ENCODE measurements at places on chromosomes 5 and 9.
A peak's percentile ranks its signal among the peaks of the same experiment; 100 is the strongest.

GRCh38 chr9:389159-389558 is 174.5 kb downstream of the DOCK8 start:
- no peak for DNase-seq

DNA sequence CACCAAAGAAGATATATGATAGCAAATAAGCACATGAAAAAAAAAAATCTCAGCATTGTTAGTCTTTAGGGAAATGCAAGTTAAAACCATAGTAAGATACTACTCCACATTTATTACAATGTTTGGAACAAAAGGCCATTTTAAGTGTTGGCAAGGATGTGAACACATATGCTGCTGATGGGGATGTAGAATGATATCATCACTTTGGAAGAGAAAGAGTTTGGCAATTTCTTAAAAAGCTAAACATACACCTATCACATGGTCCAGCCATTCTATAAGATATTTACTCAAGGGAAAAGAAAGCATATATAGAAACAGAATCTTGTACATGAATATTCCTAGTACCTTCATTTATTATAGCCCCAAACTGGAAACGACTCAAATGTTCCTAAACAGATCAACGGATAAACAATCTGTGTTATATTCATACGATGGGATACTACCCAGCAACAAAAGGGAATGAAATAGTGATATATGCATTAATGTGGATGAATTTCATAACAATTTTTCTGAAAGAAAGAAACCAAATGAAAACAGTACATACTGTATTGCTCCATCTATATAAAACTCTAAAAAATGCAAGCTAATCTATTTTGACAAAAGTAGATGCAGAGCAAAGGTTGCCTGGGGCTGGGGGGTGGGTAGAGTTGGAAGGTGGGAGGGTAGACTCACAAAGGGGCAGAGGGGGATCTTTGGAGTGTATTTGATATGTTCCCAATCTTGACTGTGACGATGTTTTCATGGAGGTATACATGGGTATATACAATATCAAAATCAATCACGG is 45.7 kb upstream of the SMAD5 start:
- DNase-seq: no peak

DNA sequence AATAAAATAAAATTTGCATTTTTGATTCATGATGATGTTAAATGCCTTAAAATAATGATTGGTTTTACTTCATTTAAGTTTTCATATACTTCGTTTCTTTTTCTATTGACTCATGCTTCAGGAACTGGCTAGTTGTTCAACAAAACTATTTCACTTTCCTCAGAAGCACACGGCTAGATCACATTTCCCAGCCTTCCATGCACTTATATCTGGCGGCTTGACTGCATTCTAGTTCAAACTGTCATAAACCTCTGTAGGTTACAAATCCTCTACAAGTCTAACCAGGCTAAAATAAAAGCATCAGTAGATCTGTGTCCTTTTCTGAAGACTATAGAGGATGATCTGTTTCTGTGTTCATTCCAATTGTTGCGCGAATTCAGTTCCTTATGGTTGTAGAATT is 46.3 kb upstream of the CNTLN start:
- no peak for DNase-seq

DNA sequence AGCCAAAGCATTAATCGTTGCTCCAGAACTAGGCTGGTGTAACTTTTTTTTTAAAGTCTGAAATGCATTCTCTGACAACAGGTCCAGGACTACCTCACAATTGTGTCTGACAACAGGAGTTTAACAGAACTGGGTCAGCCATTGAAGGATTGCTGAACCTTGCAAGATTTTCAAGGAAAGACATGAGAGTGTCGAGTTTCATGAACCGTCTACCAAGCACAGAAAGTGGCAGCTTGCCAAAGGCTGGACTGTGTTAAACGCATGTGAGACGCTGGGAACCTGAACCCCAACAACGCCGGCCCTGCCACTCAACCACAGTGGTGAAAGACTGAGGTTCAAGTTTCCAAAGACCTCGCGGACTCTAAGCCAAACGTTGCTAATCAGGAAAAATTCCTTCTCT is 79.1 kb downstream of the LHFPL2 start:
- DNase-seq: no peak

DNA sequence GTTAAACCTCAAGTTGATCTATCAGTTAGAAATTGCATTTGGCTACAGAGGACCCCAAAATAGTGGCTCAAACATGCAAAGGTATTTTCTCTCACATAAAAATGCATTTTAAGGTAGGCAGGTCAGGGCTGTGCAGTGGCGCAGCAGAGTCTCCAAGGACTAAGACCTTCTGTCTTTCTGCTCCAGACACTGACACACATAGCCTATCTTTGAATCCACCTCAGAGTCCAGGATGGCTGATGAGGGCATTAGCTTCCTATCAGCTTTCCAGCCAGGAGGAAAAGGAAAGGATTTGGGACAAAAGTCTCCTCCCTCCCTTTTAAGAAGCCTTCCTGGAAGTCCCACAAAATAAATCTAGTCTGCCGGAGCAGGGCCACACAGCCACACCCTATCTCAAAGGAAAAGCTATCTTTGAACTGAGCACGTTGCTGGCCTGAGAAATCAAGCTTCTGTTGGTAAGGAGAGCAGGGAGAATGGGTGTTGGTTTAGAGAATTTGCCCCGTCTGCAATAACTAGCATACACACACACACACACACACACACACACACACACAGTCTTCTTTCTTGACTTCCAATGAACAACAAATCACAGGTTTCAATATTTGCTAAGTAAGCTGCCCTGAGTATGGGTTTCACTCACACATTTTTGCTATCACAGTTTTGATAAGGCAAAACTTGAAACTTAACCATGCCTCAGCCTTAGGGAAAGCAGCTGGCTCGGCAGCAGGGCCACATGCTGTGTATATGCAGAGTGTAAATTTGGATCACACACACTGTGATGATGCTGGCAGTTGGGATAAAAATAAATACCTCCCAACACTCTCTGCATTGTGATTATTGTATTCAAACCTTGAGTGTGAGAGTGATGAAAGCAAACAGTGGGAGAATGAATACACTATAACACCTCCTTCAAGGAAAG is 116.6 kb upstream of the MAP3K1 start:
- DNase-seq: no peak

- DNase-seq: peak; percentile 87
These were observed 172.2 kb downstream of the CCDC192 start for GRCh38 chr5:127875235-127876021.

DNA sequence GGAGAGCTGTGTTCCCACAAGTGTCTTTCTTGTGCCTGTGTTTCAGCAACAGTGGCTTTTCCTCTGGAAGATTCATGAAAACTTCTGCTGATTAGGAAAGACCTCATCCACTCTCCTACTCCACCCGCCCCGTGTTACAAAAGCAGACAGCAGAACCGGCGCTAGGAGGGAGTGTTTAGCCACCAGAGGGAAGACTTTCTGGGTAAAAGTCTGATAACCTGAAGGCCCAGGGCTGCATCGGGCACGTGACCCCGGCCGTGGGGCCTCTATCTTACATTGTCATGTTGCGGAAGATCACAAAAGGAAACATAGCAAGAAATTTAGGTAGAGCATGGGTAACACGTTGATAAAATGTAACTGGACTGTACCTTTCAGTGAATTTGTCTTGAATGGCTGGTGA is 32.0 kb upstream of the DMRT2 start:
- DNase-seq: peak; percentile 57

GRCh38 chr5:92807085-92807484 is 773.9 kb downstream of the NR2F1-AS1 start:
- no peak for DNase-seq

DNA sequence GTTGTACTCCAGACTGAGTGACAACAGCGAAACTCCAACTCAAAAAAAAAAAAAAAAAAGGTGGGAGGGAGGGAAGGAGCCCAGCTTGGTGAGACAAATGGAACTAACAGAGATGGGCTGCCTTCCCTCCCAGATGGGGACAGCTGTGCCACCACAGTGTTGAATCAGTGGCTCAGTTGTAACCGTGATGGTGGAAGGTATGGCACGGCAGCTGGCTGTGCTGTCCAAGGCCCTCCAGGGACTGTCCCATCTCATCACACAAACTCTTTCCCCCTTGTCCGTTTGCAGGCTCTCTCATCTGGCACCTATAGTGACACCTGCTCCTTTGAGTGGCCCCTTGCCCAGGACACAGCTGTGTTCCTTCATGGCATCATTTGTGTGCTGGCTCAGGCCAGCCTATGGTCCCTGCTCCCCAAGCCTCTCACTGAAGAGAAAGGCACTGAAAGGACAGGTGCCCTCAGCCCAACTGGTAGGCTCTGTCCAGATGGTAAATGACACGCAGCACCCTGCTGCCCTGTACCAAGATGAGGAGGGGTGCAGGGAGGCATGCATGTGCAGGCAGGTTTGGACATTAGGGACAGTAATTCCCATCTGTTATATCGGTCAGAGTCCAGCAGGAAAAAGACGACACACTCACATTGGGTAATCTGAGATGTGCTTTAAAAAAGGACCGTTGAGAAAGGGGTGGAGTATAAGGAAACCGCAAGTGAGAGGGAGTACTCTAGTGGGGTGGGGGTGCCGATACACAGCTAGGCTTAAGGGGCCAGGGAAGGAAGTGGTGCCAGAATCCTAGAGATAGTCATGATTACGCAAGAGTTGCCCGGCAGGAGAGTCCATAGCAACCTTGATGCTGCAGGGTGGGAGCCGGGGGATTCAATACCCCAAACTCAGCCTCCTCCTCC is 4.3 kb downstream of the SMIM33 start:
- no peak for DNase-seq

- DNase-seq: peak; percentile 65
These were observed 1.1 kb downstream of the PPIC start for GRCh38 chr5:123035360-123035917.

GRCh38 chr9:27373851-27374250 is 76.9 kb upstream of the EQTN start:
- DNase-seq: no peak

GRCh38 chr5:179603308-179603707 is 20.2 kb downstream of the HNRNPH1 start:
- no peak for DNase-seq

GRCh38 chr5:132377738-132378137 is 8.2 kb downstream of the SLC22A5 start:
- DNase-seq: no peak

DNA sequence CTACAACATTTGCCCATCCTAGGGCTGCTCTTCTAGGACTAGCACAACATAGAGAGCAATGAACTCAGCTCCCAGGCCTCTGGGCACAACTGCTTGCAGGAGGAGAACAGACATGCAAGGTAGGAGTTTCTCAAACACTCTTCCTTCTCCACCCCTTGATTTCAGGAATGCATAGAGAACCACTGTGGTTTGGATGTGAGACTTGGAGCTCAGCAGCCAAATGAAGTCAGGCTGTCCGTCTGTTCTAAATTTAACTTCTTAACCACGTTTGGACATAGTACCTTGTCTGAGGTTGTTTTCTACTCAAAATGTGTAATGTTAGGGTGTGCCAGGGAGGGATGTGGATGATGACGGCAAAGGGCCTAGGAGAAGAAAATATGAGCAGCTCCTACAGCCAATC is 515.1 kb upstream of the TNC start:
- no peak for DNase-seq

- DNase-seq: no peak
These were observed 452.3 kb downstream of the ZSWIM6 start for GRCh38 chr5:61784341-61784740.

- DNase-seq: no peak
These were observed 25.8 kb downstream of the PTGES2 start for GRCh38 chr9:128101690-128102089.

DNA sequence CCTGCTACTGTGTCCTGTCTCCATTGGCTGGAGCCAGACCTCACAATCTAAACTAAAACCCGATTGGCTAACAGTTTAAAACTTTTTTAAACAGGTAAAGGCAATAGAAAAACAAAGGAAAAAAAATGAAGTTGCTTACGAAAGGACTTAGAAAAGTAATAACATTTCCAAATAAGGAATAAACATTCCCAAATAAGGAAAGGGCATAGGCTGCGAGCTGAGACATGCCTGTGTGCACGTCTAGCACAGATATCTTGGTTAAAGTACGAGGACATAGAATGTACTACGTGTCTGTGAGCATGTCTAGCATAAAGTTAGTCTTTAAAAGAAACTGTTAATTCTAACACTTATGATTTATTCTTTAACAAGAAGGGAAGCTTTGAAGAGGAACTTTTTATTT is 15.3 kb upstream of the FAM120A start:
- no peak for DNase-seq

- no peak for DNase-seq
These were observed 694 bp upstream of the PHPT1 start for GRCh38 chr9:136848393-136849037.

DNA sequence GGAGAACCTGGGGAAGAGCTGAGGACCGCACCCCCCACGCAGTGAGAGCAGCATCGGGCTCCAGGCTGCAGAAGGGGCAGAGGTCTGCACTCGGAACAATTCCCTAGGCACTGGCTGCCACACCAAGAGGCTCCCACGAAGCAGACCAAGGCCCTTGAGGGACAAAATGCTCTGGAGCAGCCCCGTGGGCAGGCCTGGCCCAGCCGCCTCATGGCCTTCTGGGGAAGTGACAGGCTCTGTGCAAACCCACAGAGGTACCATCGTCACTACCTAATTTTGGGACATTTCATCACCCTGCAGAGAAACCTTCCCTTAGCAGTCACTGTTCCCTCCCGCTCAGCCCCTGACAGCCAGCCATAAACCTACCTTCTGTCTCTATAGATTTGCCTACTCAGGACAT is 15.9 kb downstream of the FBXW5 start:
- DNase-seq: no peak

- DNase-seq: no peak
These were observed 533 bp downstream of the SREK1IP1 start for GRCh38 chr5:64767959-64768357.

GRCh38 chr5:130762031-130762430 is 403.0 kb downstream of the HINT1 start:
- DNase-seq: no peak

- DNase-seq: no peak
These were observed 49.6 kb downstream of the SERINC5 start for GRCh38 chr5:80206282-80206681.

GRCh38 chr5:34474573-34475021 is 181.5 kb upstream of the RAI14 start:
- DNase-seq: peak; percentile 59

- no peak for DNase-seq
These were observed 209.1 kb upstream of the KCNN2 start for GRCh38 chr5:114152656-114153360.

- peak; percentile 40 for DNase-seq
These were observed 88.1 kb downstream of the FGF1 start for GRCh38 chr5:142597546-142598337.

- no peak for DNase-seq
These were observed 59.3 kb downstream of the SLC46A2 start for GRCh38 chr9:112831281-112831851.

DNA sequence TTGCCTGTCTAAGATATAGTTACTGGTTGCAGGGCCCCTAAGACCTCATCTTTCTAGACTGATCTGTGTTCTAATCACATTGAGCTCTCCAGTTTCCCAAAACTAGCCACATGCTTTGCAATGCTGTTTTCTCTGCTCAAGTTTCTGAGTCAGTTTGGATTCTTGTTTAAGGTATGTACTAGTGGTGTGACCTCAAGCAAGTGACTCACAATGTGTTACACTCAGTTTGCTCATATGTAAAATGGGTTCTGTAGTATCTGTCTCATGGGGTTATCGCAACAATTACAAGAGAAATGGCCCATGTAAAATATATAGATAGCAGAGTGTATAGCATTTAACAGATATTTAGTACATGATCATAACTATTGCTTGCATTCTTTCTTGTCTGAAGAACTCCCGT is 153.1 kb upstream of the ELL2 start:
- DNase-seq: no peak

- no peak for DNase-seq
These were observed 5.0 kb upstream of the SNAPC3 start for GRCh38 chr9:15417626-15418025.

Measured in Caco-2 (cell line).